ENCODE measurements at places on chromosomes 12 and 14.

- DNase-seq = no peak
Observed at GRCh38 chr12:71581206-71581605, 82.4 kb downstream of the ZFC3H1 start.

DNA sequence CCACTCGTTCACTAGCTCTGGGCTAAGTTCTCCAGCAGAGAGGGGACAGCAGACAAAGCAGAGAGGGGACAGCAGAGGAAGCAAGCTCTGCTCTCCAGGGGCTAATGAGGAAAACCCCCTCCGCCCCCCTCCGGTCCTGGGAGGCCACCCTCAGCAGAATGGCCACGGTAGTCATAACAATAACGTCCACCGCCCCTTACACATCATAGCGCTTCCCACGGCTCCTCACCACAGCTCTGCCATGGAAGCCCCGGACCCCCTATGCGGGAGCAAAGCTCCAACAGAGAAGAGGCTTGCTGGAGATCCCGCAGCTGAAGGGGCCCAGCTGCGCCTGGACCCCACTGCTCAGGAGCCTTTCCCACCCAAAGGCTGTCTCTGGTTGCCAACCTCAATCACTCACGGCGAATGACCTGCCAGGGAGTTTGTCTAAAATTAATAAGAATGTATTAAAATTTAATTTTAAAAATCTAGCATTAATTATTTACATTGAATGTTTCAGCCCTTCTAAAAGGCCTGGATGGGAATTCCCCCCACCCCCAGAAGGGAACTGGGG is 17.4 kb downstream of the BEGAIN start:
- DNase-seq = no peak

- no peak for DNase-seq
Observed at GRCh38 chr12:55008944-55009585, 10.7 kb upstream of the NEUROD4 start.

DNA sequence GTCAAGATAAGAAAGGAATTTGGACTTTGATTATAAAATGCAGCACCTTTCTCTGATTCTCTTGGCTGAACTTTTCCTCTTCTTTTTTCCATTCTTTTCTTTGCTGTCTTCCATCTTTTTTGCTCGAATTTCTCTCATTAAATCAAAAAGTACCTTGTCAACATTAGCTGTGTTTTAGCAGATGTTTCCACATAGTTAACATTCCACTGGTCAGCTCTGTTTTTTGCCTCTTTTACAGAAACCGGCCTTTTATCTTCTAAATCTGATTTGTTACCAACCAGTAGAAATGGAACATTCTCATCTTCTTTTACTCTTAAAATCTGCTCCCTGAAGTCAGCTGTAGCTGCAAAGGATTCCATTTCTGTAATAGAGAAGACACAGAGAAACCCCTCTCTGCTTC is 71.1 kb upstream of the SYT1 start:
- no peak for DNase-seq

DNA sequence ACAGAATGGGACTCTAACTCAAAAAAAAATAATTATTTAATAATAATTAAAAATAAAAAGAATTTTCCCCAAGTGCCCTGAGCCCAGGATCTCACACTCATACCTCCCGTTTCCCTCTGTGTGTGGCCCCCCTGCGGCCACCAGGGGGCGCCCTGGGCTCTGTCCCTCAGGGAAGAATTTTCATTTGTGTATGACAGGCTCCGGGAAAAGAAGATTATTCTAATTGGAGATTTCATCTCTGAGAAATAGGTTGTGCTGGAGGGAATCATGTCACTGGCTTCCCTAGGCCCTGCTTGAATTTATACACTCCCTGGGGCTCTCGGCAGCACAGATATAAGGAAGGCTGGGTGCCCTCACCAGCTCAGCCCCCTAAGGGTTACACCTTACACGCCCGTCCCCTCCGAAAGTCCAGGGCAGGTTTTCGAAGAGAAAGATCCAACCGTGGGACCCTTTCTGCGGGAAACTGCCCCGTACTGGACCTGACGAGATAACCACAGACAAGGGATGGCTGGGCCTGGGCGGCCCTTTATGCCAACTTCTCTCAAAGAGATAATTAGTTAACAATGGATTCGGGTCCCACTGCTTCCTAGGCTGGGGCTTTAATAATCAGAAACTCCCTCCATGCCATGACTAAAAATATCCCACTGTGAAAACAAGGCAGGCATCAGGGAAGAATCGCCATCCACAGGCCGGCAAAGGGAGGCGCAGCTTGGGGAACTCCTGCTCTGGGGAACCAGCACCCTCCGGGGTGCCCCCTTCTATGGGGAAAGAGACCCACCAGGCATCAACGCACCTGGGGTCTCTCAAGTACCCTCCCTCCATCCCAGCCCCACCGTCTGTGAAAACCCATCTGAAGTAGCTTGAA is 80.7 kb downstream of the KDM2B start:
- DNase-seq = peak; percentile 56

GRCh38 chr12:79858518-79858917 is 76.4 kb downstream of the PPP1R12A start:
- DNase-seq = no peak

- DNase-seq = no peak
Observed at GRCh38 chr12:104724992-104725585, 233.0 kb downstream of the SLC41A2 start.

GRCh38 chr12:7758766-7759140 is 6.3 kb upstream of the NANOGNB start:
- no peak for DNase-seq

GRCh38 chr12:103810111-103810510 is 30.9 kb downstream of the NT5DC3 start:
- DNase-seq = no peak

DNA sequence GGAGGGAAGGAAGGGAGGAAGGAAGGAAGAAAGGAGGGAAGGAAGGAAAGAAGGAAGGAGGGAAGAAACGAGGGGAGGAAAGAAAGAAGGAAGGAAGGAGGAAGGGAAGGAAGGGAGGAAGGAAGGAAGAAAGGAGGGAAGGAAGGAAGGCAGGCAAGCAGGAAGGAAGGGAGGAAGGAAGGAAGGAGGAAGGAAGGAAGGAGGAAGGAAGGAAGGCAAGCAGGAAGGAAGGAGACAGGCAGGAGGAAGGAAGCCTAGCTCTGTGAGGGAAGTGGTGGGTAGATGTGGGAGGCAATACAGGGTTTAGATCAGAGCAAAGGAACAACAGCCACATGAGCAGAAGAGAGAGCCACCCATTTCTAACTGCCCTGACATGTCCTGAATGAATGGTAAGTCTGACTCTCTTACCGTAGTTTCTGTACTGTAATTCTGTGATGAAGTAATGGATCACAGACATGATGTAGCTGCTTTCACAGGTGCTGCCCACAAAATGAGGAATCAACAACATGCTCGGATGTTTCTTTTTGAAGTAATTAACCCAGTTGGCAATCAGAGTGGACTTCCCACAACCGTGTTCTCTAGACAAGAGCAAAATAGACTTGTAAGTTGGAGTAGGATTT is 24.4 kb upstream of the HSP90B1 start:
- DNase-seq = no peak

DNA sequence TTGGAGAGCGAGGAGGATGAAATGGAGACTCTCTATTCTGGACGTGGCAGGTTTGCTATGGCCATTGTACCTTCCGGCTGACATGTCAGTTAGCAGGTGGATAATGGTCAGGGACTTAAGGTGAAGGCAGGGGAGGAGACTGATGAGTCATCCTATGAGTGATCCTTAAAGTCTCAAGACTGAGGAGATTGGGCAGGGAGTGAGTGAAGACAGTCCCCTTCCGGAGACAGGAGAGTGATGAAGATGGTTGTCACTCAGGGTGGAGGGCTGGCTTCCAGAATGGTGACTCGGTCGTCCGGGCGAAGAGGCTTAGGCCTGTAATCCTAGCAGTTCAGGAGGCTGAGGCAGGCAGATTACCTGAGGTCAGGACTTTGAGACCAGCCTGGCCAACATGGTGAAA is 49.8 kb upstream of the CCDC63 start:
- DNase-seq = no peak

DNA sequence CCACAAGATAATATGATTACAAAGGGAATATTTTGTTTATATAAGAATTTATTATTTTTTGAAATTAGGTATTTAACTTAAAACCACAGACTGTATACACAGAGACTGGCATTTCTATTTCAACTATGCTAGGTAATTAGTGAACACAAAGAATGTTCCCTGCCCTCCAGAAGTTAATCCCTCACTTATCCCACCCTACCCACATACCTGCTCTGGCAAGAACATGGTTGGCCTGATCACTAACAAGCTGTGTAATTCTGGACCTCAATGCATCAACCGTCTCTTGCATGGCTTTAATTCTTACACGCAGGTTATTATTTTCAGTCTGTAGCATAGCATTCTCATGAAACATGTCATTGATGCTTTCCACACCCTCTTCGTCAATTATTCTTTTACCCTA is 85.9 kb downstream of the KIF21A start:
- no peak for DNase-seq

DNA sequence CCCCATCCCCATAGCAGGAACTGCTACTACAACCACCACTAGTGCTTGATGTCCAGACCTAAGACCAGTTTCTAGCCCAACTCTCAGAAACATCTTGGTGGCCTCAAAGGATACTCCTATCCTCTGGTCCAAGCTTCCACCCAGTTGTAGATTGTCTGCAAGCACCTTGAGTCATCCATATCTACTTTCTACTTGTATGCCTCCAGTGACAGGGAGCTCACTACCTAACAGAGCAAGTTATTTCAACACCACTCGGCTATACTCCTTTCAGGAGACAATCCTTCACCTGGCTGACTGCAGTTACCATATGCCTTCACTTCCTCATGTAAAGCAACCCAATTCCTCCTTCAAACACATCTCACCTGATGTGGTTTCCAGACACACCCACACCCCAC is 49.5 kb downstream of the KDM2B start:
- DNase-seq = no peak

GRCh38 chr12:47328831-47329545 is 249.2 kb upstream of the AMIGO2 start:
- DNase-seq = no peak

GRCh38 chr12:40232602-40233001 is 7.8 kb downstream of the LRRK2 start:
- DNase-seq = no peak

GRCh38 chr12:108268397-108268796 is 70.7 kb downstream of the CMKLR1 start:
- no peak for DNase-seq

DNA sequence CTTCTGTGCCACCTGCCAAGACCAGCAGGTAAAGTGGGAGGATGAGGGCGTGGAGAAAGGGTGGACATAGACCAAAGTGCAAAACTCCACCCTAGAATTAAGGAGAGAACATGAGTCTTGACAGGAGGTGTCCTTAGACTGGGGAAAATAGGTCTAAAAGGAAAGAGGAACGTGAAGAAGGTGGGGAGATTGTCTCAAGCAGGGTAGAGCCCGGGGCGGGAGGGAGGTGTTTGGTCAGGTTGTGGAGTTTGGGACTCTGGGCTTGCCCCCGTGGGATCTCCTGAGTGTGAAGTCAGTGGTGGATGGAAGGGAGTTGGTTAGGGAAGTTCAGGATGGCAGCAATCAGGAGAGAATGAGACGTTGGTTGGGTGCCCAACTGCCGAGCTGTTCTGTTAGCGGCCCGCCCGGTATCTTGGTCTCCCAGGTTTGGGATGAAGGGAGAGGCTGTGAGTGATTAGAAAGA is 386 bp downstream of the DGKA start:
- DNase-seq = no peak

DNA sequence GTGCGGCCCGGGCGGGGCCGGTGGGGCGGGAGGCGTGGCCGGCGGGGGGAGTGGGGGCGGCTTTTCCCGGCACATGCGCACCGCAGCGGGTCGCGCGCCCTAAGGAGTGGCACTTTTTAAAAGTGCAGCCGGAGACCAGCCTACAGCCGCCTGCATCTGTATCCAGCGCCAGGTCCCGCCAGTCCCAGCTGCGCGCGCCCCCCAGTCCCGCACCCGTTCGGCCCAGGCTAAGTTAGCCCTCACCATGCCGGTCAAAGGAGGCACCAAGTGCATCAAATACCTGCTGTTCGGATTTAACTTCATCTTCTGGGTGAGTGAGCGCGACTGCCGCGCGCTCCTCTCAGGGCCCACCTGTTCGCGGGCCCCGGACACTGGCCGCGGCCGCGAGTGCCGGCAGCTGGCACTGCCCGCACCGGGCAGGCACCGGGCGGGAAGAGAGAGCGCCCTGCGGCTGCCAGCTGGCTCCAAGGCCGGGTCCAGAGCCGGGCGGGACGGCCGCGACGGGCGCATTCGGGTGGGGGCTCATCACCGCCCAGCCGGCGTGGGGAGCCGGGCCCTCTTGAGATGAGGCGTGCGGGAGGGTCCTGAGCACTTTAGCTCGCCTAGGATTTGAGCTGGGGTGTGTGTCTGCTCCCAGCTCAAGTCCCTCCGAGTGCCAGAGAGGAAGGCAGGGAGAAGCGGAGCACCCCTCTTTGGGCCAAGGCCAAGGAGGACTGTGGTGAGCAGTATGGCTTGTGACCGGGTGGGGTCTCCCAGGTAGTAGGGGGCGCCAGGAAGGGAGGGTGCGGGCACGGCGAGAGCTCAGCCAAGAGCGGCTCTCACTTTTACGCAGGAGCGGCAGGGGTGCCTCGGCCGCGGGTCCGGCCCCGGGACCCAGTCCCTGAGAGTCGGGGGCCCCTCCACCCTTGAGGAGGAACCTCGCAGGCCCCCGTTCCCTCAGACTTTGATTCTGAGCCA is at the start of gene CD9:
TSS of gene CD9 (plus strand) at position 145 of the 957 bp plus-strand sequence. CDS start at position 245, 100 bp downstream.
- peak; percentile 7 for DNase-seq

GRCh38 chr12:39043424-39043822 is 138.0 kb upstream of the CPNE8 start:
- no peak for DNase-seq

DNA sequence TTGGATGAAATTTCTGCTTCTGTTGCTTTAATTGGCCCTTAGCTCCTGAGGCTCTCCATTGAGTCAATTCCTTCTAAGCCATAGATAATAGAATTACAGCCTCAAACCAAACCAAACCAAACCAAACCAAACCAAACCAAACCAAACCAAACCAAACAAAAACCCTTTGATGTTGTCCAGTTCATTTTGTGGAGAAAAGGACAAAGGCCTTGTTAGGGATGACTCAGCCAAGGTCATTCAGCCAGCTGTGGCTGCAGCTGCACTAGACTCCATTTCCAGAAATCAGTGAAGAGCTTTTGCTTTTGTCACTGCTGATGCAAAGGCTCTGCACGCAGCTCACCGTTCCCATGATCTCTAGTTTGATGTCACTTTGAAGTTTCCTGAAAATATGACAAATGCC is 82.2 kb upstream of the RMST start:
- no peak for DNase-seq

All from stimulated activated CD8-positive, alpha-beta memory T cell treated with anti-CD3 and anti-CD28 coated beads, Interleukin-4, amount 100 ng/mL, for 4 hours (primary cell).